ENCODE measurements at places on chromosomes 11 and 22.

DNA sequence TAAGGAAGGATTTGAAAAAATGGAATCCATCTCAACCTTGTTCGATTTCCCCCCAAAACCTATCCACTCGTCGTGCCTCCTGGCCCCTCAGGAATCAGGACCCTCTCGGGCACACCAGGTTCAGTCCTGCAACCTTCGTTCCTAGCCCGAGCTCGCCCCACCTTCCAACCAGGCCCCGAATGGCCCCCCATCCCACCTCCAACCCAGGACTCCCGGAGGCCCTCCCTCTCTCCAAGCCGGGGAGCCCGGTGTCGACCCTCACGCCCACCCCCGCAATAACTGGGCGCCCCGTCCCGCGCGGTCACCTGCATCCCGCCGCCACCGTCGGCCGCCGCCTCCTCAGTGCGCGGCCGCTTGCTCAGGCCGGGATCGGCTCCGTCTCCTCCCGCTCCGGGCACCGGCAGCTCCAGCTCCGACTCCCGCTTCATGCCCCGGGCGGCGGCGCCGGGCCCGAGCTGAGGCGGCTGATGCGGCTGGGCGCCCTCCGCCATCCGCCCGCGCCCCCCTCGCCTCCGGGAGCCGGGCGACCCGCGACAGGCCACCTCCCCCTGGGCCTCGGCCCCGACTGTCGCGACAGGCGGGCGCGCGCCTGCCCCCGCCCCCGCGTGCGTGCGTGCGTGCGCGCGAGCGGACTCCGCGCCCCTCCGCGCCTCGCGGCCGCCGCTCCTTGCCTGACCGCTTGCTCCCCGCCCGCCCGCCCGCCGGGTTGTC is 534 bp downstream of the RBFOX2 start:
- DNase-seq = no peak

GRCh38 chr22:43288807-43289420 is 54.3 kb downstream of the SCUBE1 start:
- DNase-seq = no peak

- no peak for DNase-seq
Observed at GRCh38 chr11:91707652-91708482, 516.8 kb upstream of the FAT3 start.

DNA sequence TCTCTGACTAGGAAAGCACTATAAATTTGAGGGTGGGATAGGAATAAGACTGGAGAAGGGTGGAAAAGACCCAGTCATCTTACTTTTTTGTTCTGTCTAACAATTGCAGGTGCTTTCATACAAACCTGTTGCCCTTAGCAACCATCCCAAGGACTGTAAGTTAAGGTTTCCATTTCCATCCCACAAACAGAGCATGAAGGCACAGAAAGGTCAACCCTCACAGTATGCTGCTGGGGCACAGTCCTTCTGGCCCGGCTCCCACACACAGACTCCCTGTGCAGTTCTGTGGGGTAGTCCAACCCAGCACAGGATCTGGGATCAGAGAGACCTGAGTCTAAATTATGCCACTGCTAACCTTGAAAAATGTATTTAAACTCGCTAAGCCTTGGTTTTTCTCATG is 38.4 kb upstream of the ETS1 start:
- no peak for DNase-seq

GRCh38 chr11:76234021-76234415 is 27.7 kb upstream of the WNT11 start:
- DNase-seq = no peak

GRCh38 chr11:65563601-65564000 is 5.4 kb upstream of the LTBP3 start:
- DNase-seq = no peak

DNA sequence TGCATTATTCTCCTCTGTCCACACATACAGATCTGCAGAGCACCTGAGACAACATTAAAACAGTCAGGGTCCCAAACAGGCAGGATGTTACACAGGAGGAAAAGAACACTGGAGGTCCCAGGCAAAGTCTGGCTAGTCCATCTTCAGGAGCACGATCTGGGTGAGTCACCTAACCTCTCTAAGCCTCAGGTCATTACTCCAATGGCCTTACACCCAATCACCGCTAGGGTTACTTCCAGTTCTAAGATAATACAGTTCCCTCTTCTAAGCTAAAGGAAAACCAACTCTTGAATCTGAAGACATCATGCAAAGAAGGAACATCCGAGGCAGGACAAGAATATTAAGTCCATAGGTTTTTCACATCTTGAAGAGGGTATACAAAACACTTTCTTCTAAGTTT is 24.5 kb downstream of the ASCC2 start:
- DNase-seq = no peak

GRCh38 chr22:39967996-39968972 is 8.1 kb downstream of the TMA7B start:
- no peak for DNase-seq

DNA sequence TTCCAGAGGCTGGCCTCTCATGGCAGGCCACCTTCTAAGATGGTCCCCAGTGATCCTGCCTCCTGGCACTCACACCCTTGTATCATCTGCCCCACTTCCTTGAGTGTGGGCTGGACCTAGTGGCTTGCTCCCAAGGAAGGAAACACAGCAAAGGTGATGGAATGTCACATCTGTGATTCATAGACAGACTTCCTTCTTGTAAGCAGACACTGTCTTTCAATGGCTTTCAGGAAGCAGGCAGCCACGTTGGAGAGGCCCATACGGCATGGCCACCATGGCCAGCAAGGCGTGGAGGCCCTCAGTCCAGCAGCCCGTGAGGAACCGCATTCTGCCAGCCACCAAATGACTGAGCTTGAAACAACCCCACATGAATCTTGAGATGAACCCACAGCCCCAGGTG is 11.3 kb downstream of the LMO1 start:
- DNase-seq = no peak

GRCh38 chr11:87212891-87213290 is 175.2 kb downstream of the TMEM135 start:
- DNase-seq = no peak

GRCh38 chr11:111466615-111467014 is 45.6 kb downstream of the BTG4 start:
- DNase-seq = no peak

- DNase-seq = no peak
Observed at GRCh38 chr22:30304495-30305244, 15.4 kb upstream of the CASTOR1 start.

GRCh38 chr11:35115688-35116030 is 23.3 kb upstream of the CD44 start:
- DNase-seq = no peak

DNA sequence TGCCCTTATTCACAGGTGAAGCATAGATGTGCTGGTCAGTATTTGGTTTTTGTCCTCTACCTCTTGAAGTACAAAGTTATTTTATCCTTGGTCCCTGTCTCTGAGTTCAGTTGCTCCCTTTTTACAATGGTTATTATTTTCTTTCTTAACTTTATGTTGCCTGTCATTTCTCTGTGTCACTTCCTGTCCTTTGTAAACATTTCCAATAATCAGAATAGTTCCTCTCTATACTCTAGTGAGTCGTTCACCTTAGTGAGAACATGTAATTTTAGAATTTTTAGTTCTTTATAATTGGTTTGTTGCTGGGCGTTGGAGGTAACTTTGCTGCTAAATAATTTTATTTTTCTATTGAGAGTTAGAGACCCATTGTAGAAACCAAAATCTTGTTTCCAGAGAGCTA is 16.0 kb downstream of the CSTPP1 start:
- no peak for DNase-seq

- DNase-seq = no peak
Observed at GRCh38 chr11:72321381-72321996, 77.5 kb upstream of the PHOX2A start.

- DNase-seq = no peak
Observed at GRCh38 chr11:11316651-11317230, 36.3 kb downstream of the CSNK2A3 start.

GRCh38 chr11:12137938-12138731 is 27.7 kb downstream of the MICAL2 start:
- DNase-seq = no peak

GRCh38 chr11:1736447-1736992 is 13.9 kb downstream of the IFITM10 start:
- no peak for DNase-seq

GRCh38 chr11:32162351-32162750 is 71.5 kb downstream of the RCN1 start:
- no peak for DNase-seq

- DNase-seq = no peak
Observed at GRCh38 chr22:25282346-25282670, 62.9 kb downstream of the CRYBB2 start.

Measured in stimulated activated CD4-positive, alpha-beta T cell treated with anti-CD3 and anti-CD28 coated beads, Interleukin-1b, Interleukin-23, amount 100 ng/mL, for 1 hour (primary cell).